Lower leg skin (tissue), 4 donors: ENCODE measurements at places on chromosomes 5 and 9. TPM values are rescaled to one million over a fixed set of nuclear protein-coding genes. Genes with fewer than 3 reads are reported as not detected.
A peak's percentile ranks its signal among the peaks of the same experiment; 100 is the strongest.

- DNase-seq = no peak
These were observed 127.6 kb downstream of the RPS23 start for GRCh38 chr5:82150559-82150958.

Gene PCDHB2
- total RNA-seq = 2.3 TPM

DNA sequence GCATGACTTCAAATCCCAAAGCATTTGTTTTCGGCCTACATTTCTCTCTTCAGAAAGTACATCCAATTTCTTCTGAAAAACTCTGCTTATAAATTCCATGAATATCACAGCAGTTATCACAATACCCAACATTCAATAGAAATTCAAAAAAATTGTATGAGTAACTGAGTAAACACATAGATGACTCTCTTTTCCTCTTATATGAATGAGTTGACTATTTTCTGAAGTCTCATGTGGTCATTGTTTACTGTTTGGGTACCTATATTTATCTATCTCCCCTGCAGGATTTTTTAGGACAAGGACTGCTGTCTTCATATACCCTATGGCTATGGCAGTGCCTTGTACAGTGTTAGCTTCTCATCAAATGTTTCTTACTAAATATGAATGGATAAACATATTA lies 157.1 kb downstream of the HTR1A start:
- no peak for DNase-seq

DNA sequence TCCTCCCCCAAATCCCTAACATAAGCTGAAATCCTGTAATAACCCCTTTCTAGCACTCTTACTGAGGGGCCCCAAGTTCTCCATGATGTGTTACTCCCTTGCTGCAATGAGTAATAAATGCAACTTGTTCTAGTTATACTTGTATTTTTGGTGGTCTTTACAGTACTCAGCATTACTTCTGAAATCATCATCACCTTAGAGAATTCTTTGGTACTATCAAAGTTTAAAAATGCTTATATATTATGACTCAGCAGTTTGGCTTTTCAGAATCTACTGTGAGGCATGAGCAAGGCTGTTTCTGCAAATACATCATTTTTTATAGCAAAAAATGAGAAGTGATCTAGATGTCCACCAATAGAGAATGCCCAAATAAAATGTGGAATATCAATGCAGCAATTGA lies 20.7 kb upstream of the ROPN1L start:
- DNase-seq = no peak

Gene MCTP1
- total RNA-seq = 8.0 TPM

Gene FGD3
- 3.4 TPM for total RNA-seq

Gene C1QTNF3
- total RNA-seq = 6.9 TPM

Gene RAPGEF1
- 46.7 TPM for total RNA-seq

DNA sequence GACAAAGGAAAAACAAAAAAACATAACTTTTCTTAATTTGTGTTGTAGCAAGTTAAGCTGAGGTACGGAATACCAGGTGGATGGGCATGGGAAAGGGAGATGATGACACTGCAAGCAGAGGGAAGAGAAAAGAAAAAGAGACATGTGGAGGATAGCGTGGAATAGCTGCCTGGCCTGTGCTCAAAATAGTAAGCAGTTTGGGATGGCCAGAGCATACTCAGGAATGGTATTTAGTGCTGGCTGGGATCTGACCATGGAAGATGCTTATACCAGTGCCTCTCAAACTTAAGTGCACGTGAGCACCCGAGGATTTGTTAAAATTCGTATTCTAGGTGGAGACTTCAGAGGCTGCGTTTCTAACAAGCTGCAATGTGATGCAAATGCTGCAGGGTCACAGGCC lies 41.3 kb downstream of the LNPEP start:
- DNase-seq = no peak

Gene MLANA
- 6.3 TPM for total RNA-seq

- no peak for DNase-seq
These were observed 161.1 kb upstream of the TBCA start for GRCh38 chr5:77937015-77937908.

- DNase-seq = no peak
These were observed 240.5 kb upstream of the TUT7 start for GRCh38 chr9:86594724-86595123.

Gene SLC27A6
- total RNA-seq = 0.83 TPM

Gene TCERG1
- total RNA-seq = 33.8 TPM

DNA sequence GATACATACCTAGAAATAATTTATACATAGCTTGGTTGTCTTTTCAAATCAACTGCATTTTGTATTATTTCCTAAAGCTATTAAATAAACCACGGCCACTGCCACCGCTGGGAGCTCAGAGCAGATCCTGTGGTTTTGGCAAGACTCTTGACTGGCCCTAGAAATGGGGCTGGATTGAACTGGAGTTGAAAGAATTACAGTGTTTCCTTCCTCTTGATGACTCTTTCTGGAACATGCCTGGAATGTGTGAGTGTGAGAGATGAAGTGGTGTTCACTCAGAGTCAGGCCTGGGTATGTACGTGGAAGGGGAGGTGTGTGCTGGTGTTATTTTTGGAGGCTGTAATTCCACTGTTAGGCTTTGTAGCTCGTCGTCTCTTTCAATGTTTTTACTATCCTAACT lies 45.9 kb downstream of the TEK start:
- DNase-seq = no peak

GRCh38 chr9:86682240-86682639 lies 265.1 kb downstream of the GAS1 start:
- no peak for DNase-seq

- no peak for DNase-seq
These were observed 3.5 kb downstream of the PDLIM7 start for GRCh38 chr5:177493795-177494345.

Gene NUTM2G
- total RNA-seq = not detected

- no peak for DNase-seq
These were observed 35.5 kb downstream of the VAV2 start for GRCh38 chr9:133956520-133957076.

Gene ESM1
- total RNA-seq = not detected

DNA sequence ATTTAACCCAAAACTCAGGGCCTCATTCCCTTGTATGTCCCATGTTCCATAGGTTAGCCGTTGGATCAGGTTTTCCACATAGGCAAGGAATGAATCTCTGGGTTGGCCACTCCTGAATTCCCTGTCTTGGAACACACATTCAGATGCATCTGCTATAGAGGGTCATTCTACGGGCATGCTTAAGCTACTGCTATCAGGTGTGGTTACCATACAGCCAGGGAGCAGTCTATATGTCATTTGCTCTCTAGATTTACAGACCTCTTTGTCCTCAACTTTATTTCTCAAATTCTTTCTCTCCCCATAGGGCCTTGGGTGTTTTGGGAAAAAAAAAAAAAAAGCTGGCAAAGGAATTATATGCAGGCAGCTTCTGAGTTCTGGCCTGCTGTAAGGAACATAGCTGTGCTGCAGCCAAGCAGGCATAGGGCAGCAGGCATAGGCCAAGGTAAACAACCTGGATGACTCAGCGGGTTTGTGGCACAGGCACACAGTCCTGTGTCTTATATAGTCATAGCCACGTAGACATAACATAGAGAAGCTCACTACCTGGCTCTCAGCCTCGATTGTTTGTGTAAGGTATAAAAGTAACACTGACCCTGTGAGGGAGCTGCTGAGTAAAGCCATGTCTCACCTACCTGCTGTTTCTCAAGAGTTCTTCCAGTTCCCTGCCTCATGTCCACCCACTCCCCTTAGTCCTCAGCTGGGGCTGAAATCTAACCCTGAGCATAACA lies 141.5 kb downstream of the OSTF1 start:
- peak; percentile 68 for DNase-seq

DNA sequence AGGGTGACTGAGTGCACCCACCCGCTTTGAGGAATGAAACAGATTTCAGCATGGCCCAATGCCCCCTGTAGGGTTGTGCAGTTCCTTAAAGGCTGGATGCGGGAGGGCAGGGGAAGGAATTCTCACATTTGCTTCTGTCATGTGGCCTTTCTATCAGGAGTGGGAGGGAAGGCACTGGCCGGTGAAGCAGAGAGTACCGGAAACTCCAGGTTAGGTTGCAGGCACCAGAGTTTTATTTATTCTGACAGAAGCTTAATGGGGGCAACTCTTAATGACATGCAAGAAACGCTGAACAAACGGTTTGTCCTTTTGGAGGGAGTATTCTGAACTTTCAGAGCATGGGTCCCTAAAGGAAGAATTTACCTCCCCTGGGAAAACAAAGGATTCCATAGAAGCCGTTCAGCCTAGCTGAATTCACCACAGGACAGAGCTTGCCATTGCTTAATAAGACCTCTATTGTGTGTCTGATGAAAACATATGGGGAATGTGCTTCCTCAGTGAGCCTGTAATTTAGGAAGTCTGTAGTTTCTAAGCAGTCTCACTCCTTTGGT lies 44.1 kb upstream of the EQTN start:
- no peak for DNase-seq

Gene SHOC1
- 0.17 TPM for total RNA-seq

- DNase-seq = no peak
These were observed 297.4 kb downstream of the CETN3 start for GRCh38 chr5:90112033-90112692.
